Activated naive CD4-positive, alpha-beta T cell treated with anti-CD3 and anti-CD28 coated beads, Interleukin-2, amount 50 U/mL, for 72 hours (primary cell): ENCODE measurements at places on chromosomes 7 and 10.

DNA sequence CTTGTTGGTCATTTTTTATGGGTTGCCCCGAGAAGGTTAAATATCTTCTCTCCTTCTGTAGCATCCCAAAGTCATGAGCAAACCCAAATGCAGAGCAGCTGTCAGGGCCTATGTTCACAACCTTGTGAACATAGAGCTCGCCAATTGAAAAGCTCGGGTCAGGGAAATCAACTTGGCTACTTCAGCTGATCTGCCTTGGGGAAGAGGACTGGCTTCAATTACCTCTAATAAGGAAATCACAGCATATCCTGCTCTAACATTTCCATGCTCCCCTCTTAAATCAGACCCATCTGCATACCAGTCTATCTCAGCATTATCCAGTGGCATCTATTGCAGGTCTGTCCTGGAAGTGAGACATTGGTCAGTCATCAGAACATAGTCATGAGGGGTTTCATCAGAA is 105.6 kb downstream of the ANKRD26 start:
- no peak for DNase-seq

DNA sequence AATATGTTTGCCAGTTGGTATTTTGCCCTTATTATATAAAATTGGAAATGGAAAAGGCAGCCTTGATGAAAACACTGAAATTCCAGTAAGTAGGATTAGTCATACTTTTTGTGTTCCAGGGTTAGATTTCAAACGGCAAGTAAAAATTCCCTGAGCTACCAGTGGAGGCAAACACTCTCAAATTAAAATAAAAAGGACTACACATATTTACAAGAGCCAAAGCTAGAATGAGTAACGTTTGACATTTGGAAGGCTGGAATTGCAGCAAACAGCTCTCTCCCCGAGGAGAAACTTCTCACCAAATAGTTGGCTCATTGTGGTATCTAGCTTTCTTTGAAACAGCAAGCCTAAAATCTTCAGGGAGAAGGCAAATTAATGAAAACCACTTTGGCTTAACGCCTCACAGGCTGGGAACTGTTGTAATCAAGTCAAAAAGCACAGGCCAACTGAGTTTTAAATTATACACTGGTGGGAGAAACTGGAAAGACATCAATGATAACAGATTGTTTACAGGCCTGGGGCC is 288.4 kb downstream of the SNX13 start:
- DNase-seq = no peak

DNA sequence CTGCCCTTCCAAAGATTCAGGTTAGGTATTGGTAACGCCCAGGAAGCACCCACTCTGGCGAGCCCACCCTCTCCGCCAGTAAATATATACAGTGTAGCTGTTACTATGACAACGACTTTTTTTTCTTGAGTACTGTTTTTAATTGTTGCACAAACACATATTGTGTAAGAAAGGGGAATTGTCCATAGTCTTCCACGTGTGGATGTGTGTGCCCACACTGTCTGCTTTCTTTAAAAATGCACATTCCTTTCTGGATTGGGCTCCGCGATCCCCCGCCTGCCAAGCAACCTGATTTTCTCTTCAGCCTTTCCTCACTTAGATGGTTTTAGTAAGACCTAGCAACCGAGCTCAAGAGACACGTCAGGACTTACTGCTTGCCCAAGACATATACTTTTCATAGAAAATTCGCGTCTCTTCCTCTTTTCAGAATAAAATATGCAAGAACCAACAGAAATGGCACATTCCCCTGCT is 247.8 kb downstream of the EBF3 start:
- DNase-seq = no peak

DNA sequence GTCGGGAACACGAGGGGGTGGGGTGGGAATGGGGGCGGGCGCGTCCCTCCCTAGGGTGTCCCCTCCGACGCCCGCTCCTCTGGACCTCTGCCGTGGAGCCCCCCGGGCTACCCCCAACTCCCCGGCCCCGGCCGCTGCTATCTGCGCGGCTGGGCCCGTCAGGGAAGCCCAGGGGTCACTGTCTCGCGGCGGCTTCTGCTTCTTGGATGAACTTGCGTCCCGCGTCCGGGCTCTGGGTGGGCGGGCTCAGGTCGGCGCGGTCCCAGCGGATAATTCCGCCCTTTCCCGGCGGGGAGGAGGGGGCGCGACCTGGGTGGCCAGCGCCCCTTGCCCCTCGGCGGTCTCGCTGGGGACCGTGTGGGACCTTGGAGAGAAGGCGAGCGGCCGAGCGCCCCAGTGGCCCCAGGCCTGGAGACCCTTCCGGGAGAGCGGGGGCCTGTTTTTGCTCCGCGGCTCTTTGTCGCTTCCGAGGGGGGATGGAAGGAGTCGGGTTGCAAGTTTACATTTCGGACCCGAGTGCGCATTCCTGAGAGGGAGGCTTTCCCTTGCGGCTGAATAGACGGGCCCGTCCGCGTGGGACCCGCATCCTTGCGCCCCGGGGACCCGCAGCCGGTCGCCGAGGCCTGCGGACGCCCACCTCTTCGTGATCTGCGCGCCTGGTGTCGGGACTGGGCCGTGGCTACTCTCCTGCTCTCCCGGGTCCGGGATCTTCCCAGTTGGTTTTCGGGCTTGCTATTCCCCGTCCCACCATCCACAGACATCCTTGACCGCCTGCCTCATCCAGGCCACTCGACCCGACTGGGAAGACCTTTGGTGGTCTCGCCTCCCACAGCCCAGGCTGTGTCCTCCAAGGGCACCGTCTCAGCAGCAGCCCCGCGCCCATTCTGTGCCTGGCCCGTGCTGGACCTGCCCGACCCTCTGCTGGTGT is 812 bp downstream of the DOCK1 start:
- no peak for DNase-seq

- no peak for DNase-seq
Measured at GRCh38 chr10:125091891-125092290, 68.5 kb downstream of the CTBP2 start.
